ENCODE measurements at places on chromosomes 3 and 15.

GRCh38 chr3:134342259-134342658, 32.0 kb downstream of the AMOTL2 start:
- DNase-seq: peak; percentile 47

DNA sequence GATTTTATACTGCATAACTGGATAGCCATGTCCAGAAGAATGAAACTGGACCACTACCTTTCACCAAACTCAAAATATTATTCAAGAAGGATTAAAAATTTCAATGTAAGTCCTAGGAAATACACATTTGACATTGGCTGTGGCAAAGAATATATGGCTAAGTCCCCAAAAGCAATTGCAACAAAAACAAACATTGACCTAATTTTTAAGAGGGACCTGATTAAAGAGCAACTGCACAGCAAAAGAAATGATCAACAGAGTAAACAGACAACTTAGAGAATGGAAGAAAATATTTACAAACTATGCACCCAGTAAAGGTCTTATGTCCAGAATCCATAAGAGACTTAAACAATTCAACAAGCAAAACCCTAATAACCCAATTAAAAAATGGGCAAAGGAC, 1313.0 kb upstream of the GBE1 start:
- DNase-seq: no peak

DNA sequence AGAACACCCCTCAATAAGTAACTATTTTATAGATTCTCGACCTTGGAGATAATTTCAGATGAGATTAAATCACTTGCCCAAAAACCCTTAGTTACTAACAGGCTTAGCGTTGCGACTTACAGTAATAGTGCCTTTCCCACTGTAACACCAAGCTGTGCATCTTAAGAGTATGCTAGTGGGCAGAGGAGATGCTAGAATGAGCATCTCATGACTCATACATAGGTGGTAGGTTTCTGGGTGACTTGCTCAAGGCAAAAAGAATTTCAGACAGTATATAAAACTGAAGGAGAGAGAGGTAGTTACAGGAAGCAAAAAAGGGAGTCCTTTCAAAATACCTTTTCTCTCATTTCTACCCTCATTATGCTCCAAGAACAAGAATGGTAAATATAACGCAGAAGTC, 3.9 kb downstream of the KATNBL1 start:
- no peak for DNase-seq

- no peak for DNase-seq
Measured at GRCh38 chr3:52367891-52368880, 52.1 kb downstream of the DNAH1 start.

DNA sequence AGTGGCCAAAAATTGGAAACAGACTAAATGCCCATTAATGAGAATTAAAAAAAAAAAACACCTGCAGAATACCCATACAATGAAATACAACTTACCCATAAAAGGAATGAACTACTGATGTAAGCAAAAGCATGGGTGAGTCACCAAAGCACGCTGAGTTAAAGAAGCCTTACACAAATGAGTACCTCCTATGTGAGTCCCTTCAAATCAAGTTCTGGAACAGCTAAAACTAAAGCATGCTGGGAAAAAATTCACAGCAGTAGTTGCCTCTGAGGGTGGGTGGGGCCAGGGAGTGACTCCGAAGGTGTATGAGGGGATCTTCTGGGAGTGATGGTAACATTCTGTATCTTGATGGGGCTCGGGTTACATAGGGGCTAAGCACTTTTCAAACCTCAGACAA, 11.4 kb downstream of the MYO5C start:
- no peak for DNase-seq

GRCh38 chr15:95446854-95447253, 883.6 kb upstream of the NR2F2 start:
- DNase-seq: no peak

GRCh38 chr15:77798151-77798835, 165.6 kb upstream of the LINGO1 start:
- DNase-seq: no peak

DNA sequence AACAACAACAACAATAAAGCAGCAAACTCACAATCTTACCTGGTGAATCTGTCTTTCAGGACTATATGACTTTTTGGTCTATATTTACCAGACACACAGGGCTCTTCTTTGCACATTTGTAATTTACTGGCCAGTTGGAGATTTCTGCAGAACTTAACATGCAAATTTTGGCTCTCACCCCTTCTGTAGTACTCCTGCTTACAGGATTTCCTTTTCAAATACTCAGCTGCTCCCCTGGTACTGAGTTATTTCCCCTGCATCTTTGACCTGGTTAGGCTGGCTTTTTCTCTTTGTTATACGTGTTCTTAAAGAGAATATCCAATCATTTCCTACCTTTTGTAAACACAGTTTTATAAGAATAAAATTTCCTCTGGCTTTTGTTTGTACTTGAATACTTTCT, 228.0 kb downstream of the MBNL1 start:
- no peak for DNase-seq

DNA sequence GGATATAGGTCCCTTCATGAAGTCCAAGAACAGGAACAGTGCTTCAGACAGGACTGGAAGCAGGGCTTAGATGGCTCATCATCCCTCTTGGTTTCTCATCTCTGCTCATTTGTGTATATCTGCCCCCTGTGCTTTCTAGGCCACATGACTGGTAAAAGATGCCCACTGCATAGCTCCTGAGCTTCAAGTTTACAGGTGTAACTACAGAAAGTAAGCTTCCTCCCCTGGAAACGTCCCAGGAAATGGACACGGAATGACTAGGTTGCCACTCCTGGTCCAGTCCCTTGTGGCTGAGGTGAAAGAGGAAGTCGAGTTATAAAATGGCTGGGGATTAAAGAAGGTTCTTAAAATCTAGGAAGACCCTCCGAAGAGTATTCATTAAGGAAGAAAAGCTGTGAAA, 32.5 kb downstream of the MYO5A start:
- no peak for DNase-seq

DNA sequence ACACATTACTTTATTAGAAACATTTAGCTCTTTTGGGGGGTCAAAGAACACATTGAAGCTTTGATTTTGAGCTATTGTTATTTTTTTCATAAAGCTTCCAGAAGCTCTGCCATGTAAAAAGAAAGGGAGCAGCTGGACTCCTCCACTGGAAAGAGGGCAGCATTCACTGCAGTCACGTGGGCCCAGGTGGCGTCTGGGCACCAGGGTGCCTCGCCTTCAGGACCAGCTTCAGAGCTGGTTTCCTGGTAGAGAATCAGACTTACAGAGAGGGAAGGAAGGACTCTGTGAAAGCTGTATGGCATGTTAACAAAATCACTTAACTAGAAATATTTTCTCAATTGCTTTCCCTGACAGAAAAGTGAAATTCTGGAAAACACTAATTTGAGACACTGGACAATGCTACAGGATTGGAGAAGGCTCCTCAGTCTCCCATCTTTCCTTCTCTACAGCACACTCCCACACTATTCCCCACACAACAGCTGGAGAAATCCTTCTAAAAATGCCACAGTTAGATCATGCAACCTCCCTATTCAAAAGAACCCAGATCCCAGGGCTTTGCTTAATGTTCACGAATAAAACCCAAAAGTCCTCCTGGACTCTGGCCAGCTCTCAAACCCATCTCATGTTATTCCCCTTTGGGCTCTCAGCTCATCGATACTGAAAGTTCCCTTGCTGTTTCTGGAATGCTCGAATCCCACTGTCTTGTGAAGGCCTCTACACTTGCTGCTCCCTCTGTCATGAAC, 83.2 kb downstream of the NFKBIZ start:
- no peak for DNase-seq

DNA sequence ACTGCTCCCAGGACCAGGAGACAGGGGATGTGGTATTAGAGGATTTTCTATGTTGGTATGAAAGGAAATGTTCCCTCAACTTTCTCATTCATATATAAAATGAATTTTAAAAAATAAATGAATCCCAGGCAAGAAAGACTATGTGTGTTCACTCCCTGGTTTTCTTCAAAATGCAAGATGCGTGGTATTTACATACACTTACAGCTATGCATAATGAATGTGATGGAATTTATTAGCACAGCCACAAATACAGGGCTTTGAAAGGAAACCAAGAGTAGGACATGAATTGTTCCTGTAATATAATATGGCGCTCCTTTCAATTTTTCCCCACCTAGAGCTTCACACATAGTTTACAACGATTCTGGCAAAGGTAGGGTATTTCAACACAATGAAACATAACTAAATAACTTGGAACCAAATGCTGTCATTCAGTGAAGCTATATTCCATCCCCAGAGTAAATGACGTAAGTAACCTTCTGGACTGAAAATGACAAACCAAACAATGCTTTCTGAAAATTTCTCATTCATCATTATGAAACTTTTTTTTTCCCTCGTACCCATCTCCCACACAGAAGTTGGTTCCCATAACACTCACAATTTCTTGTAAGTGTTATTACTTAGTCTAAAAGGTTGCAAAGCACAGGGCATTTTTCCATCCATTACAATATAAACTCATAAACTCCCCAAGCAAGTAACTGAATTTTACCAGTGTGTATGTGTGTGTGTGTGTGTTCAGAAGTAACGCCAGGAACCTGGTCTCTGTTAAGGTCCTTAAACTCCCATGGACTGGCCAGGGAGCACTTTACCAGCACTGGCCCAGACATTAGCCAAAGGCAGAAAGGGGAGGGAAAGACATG, 41.8 kb downstream of the CBLB start:
- DNase-seq: no peak

GRCh38 chr15:48974882-48975281, 11.2 kb upstream of the SHC4 start:
- no peak for DNase-seq

DNA sequence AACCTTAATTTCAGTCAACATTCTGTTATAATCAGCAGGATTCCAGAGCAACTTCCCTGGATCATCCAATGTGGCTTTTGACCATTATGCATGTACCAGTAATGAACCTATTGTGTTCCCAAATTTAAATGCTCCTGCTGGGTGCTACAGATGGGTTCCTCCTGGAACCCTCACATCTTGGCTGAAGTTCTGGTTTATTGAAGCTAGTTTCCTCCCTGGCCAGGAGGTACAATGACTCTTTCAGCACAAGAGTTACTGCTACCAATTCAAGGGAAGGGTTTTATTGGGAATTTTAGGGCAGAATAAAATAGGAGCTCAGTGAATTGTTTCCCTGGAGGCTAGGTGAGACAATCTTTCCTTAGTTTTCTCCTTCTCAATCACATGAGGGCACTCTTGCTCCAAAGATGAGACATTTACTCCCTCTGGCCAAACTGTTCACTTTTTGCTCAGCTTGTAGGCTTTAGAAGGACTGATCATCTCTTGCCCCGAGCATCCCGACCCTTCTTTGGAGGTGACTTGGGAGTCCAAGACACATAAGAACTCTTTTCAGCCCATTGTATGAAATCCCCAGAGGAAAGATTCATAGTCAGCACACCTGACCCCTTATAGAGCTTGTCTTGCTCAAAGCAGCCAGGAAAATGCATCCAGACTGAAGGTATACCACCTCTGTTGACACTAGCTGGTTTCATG, 8.8 kb upstream of the NPHP3 start:
- peak; percentile 48 for DNase-seq

GRCh38 chr3:45555086-45555591, 39.4 kb upstream of the LIMD1 start:
- no peak for DNase-seq

GRCh38 chr15:63135804-63136203, 14.1 kb downstream of the LACTB start:
- no peak for DNase-seq

GRCh38 chr15:69402816-69403215, 11.3 kb upstream of the KIF23 start:
- no peak for DNase-seq

DNA sequence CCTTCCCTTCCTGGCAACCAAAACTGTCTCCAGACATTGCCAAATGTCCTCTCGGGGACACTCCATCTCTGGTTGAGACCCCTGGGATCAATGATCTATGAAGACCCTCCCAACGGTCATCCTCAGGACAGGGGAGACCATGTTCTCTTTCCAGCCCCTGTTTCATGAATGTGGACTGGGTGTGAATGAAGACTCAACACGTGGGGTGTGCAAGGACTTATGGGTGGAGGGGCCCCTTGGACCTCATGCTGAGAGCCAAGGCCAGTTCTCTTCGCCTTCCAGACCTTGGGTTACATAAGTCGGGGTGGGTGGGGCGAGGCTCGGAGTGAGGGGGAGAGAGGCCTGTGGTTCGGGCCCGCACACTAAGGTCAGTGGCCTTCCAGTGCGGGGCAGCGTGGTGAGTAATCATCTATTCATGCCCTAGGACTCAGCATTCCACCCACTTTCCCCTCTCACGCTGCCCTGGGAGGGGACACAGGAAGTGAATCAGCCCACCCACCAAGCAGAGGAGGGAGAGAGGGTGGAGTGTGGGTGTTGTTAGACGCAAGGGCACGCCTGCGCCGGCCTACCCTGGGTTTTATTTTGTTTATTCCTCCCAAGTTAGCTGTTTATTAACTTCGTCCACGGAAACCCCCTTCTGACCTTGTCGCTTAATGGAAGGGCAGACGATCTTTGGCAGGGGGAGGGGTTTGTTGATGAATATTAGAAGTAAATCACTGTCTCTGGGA, 6.7 kb downstream of the PAQR5 start:
- DNase-seq: no peak

GRCh38 chr15:56099311-56099710, 105.9 kb upstream of the NEDD4 start:
- no peak for DNase-seq

Measured in NCI-H446 treated with DMSO at 0.1 percent for 48 hours (cell line).